ENCODE measurements at places on chromosomes 3 and 15.

GRCh38 chr15:43270676-43271306, 4.1 kb upstream of the TGM5 start:
- no peak for DNase-seq

- DNase-seq: no peak
Observed at GRCh38 chr3:59246719-59247401, 197.0 kb upstream of the CFAP20DC start.

DNA sequence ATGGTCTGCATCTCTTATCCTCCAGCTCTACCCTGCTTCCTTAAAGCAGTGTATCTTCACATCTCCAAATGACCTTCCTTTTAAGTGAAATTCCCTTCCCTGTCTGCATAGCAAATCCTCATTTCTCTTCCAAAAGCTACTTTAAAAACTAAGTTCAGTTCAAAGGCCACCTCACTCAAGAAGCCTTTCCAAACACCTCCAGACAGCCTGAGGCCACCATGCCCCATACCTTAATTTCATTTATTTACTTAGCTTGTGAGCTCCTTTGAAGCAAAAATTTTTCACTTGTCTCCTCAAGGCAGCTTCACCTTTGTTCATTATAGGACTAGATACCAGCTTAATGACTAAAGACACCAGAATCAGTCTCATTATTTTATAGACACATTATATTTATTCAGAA, 39.4 kb downstream of the PIGB start:
- no peak for DNase-seq

DNA sequence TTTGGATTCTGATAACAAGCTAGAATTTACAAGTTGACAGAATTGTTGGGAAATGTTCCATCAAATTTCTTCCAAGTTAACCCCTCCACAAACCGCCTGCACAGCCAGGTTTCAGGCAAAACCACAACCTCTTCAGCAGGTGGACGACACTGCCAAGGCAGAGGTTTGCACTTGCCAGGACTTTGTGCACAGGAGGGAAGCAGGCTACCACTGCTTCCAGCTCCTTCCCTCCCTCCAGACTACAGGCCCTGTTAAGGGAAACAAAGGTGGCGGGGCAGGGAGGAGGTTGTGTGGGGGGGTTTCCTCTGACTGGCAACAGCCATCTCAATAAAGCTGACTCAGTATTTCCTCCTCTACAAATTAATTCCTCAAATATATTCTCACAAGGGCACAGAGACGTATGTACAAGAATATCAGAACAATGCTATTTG, 42.2 kb downstream of the TBC1D2B start:
- no peak for DNase-seq

GRCh38 chr3:35241236-35241635, 398.1 kb upstream of the ARPP21 start:
- DNase-seq: no peak

DNA sequence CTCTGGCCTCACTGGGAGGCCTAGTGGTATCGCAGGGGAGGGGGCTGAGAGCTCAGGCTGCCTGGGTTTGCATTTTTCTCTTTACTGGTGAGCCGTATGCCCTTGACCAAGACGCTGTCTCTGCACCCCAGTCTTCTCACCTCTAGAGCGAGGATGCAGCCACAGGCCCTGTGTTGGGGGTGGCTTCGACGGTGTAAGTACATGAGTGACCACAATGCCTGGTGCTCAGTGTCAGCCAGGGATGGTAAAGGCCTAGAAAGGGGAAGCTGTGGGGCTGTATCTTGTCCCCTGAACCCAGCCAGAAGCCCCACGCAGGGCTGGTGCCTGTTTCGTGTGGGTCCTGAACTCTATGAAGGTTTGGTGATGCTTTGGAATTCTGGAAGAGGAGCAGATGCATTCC, 19.8 kb downstream of the SYNM start:
- DNase-seq: no peak

- DNase-seq: no peak
Observed at GRCh38 chr3:134407239-134407625, 33.0 kb upstream of the AMOTL2 start.

DNA sequence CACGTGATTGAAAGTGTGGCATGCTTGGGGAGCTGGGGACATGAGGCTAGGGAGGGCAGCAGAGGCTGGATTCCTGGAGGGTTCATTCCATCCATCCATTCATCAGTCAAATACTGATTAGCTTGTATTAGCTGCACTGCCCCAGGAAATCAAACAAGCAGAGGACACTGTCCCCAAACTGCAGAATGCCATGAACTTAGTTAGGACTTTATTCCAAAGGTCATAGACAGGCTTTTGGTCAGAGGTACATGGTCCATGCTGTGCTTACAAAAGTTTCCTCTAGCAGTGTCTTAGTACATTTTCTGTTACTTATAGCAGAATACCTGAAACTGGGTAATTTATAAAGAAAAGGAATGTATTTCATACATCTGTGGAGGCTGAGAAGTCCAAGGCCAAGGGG, 47.7 kb downstream of the LMCD1 start:
- DNase-seq: no peak

DNA sequence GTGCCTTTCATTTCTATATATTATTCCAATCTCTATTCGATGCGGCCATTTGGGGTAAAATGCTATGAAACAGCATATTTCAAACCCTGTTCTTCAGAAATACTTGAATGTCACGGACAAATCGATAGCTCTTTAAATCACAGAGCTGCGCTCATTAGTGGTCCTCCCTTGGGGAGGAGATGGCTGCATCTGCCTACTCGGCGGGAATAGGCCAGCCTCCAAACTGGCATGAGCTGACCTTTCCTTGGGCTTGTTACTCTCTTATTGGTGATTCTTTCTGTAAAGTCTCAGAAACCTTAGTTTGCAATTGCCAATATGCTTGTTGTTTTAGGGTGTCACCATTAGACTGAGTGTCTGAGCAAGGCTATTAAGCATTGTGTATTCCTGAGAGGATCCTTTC, 120.9 kb downstream of the BDH1 start:
- no peak for DNase-seq

- no peak for DNase-seq
Observed at GRCh38 chr15:31469786-31470525, 143.3 kb downstream of the KLF13 start.
